A549 treated with CpdA at 1 μM for 4 hours (cell line): ENCODE measurements at places on chromosomes 11 and 22. TPM values are rescaled to one million over a fixed set of nuclear protein-coding genes. Genes with fewer than 3 reads are reported as not detected.

E2F8 gene
- 5.8 to 6.9 TPM (median 6.4 TPM) in 5 replicates for total RNA-seq

XKR3 gene
- total RNA-seq: not detected in 5 replicates

MUC5AC gene
- total RNA-seq: 3.2 to 4.5 TPM (median 4.1 TPM) in 5 replicates

POU2AF2 gene
- not detected in 5 replicates for total RNA-seq

BAIAP2L2 gene
- total RNA-seq: 2.9 to 4.9 TPM (median 4.4 TPM) in 5 replicates

TTLL1 gene
- total RNA-seq: 2.0 to 2.5 TPM (median 2.1 TPM) in 5 replicates

MSANTD4 gene
- 8.2 to 12.7 TPM (median 8.7 TPM) in 5 replicates for total RNA-seq

DRAP1 gene
- 191 to 310 TPM (median 242 TPM) in 5 replicates for total RNA-seq

OR5P2 gene
- not detected in 5 replicates for total RNA-seq

MS4A1 gene
- not detected in 5 replicates for total RNA-seq

HMBS gene
- 46.1 to 52.0 TPM (median 51.1 TPM) in 5 replicates for total RNA-seq

EHF gene
- 0.12 to 0.70 TPM (median 0.61 TPM) in 5 replicates for total RNA-seq

CRYBA4 gene
- not detected in 5 replicates for total RNA-seq

TPH1 gene
- total RNA-seq: 0.02 to 0.10 TPM (median 0.08 TPM) in 4 of 5 replicates, not detected in the other

KMT5B gene
- total RNA-seq: 18.5 to 27.3 TPM (median 20.1 TPM) in 5 replicates

MS4A6A gene
- not detected in 5 replicates for total RNA-seq

CSRP3 gene
- not detected in 5 replicates for total RNA-seq

SCGB1C1 gene
- total RNA-seq: not detected in 5 replicates

SLC22A12 gene
- not detected in 5 replicates for total RNA-seq

C22orf15 gene
- total RNA-seq: not detected in 5 replicates

MUC2 gene
- 0.09 to 0.54 TPM (median 0.21 TPM) in 5 replicates for total RNA-seq

MYBPC3 gene
- 0.05 to 0.06 TPM (median 0.05 TPM) in 4 of 5 replicates, not detected in the other for total RNA-seq

APOA1 gene
- total RNA-seq: 0.23 to 0.96 TPM (median 0.33 TPM) in 4 of 5 replicates, not detected in the other

OR8D1 gene
- total RNA-seq: not detected in 5 replicates

GDPD4 gene
- total RNA-seq: not detected in 5 replicates

PRG2 gene
- 0.07 TPM in 1 of 5 replicates, not detected in the others for total RNA-seq

SLC17A6 gene
- not detected in 5 replicates for total RNA-seq

SCT gene
- total RNA-seq: not detected in 5 replicates

PGA5 gene
- not detected in 5 replicates for total RNA-seq

CSF2RB gene
- not detected in 5 replicates for total RNA-seq

PTPMT1 gene
- total RNA-seq: 55.9 to 79.3 TPM (median 74.3 TPM) in 5 replicates

CEND1 gene
- 1.6 to 1.8 TPM (median 1.7 TPM) in 5 replicates for total RNA-seq

MYO7A gene
- total RNA-seq: 1.1 to 1.8 TPM (median 1.4 TPM) in 5 replicates

OR51E2 gene
- total RNA-seq: 0.02 to 0.14 TPM in 2 of 5 replicates, not detected in the others

GNAZ gene
- 2.1 to 2.8 TPM (median 2.6 TPM) in 5 replicates for total RNA-seq

GGT1 gene
- total RNA-seq: 80.5 to 113 TPM (median 104 TPM) in 5 replicates

SCUBE2 gene
- total RNA-seq: 0.27 to 0.70 TPM (median 0.57 TPM) in 5 replicates

RGL4 gene
- total RNA-seq: not detected in 5 replicates

DEUP1 gene
- not detected in 5 replicates for total RNA-seq

HTR3B gene
- not detected in 5 replicates for total RNA-seq

CPT1B gene
- 10.5 to 15.7 TPM (median 13.6 TPM) in 5 replicates for total RNA-seq

PANX2 gene
- total RNA-seq: 6.2 to 7.7 TPM (median 7.0 TPM) in 5 replicates

GALNT18 gene
- 17.3 to 19.5 TPM (median 18.4 TPM) in 5 replicates for total RNA-seq

ANGPTL5 gene
- total RNA-seq: not detected in 5 replicates

RIMBP3C gene
- 0.10 to 0.26 TPM (median 0.24 TPM) in 5 replicates for total RNA-seq

CFAP300 gene
- 4.4 to 5.9 TPM (median 5.6 TPM) in 5 replicates for total RNA-seq

LINC01488 gene
- total RNA-seq: not detected in 5 replicates

HEPN1 gene
- total RNA-seq: not detected in 5 replicates

OSBP2 gene
- total RNA-seq: 12.4 to 15.0 TPM (median 13.1 TPM) in 5 replicates

INPP5J gene
- 0.47 to 0.86 TPM (median 0.72 TPM) in 5 replicates for total RNA-seq

PIH1D2 gene
- total RNA-seq: 0.71 to 1.4 TPM (median 1.1 TPM) in 5 replicates

SMTNL1 gene
- total RNA-seq: not detected in 5 replicates

PLCB3 gene
- total RNA-seq: 16.6 to 24.0 TPM (median 21.3 TPM) in 5 replicates

PNPLA5 gene
- total RNA-seq: 0.06 TPM in 1 of 5 replicates, not detected in the others

KCNA4 gene
- total RNA-seq: not detected in 5 replicates
